ENCODE measurements at places on chromosomes 16 and 17. TPM values are rescaled to one million over a fixed set of nuclear protein-coding genes. Genes with fewer than 3 reads are reported as not detected.
A peak's percentile ranks its signal among the peaks of the same experiment; 100 is the strongest.

- no peak for DNase-seq
These were observed 541.9 kb upstream of the CDH11 start for GRCh38 chr16:65663774-65664173.

DNA sequence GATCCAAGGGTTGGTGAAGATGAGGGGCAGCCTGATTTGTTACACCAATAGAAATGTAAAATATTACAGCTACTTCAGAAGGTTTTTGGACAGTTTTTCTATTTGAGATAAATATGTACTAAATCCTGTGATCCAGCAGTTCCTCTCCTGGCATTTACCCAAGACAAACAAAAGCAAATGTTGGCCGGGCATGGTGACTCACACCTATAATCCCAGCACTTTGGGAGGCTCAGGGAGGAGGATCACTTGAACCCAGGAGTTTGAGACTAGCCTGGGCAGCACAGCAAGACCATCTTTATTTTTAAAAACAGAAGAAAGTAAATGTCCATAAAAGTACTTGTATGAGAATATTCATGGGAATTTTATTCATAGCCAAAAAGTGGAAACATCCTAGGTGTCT is 64.8 kb upstream of the MRC2 start:
- no peak for DNase-seq

SLC35G6 gene
- not detected for total RNA-seq

AIPL1 gene
- not detected for total RNA-seq

MT1G gene
- total RNA-seq: 46.8 TPM

DNA sequence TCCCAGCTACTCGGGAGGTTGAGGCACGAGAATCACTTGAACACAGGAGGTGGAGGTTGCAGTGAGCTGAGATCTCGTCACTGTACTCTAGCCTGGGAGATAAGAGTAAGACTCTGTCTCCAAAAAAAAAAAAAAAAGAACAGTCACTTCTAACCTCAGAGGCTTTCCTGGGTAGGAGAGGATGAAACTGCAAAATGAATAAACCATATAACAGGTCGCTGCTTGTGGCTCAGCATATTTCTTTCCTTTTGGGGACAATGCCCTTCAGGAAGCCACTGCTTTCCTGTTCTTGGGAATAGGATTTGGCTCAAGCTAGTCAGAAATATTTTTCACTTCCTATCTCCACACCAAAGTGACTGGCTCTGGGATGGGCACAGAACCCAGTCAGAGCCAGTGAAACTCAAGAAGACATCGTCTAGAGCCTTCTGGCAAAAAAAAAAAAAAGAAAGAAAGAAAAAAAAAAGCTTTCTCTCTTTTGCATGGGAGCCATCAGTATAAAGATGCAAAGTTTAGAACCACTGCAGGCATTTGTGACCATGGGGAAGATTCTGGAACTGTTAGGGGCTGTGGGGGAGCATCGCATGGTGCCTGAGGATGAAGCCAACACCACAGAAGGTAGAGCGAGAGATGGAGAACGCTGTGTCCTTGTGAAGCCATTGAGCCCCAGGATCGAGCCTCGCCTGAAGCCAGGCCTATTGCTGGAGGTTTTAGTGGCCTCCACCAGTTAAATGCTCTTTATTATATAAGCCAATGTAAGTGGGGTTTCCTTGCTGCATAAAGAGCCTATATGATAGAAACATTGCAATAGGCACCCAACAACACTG is 71.8 kb upstream of the MRTFB start:
- no peak for DNase-seq

FUS gene
- total RNA-seq: 621 TPM

GRCh38 chr16:8740775-8741355 is 56.6 kb downstream of the TMEM186 start:
- no peak for DNase-seq

GRCh38 chr17:57313097-57313835 is 56.9 kb downstream of the MSI2 start:
- DNase-seq: no peak

ADAM11 gene
- 0.71 TPM for total RNA-seq

DNA sequence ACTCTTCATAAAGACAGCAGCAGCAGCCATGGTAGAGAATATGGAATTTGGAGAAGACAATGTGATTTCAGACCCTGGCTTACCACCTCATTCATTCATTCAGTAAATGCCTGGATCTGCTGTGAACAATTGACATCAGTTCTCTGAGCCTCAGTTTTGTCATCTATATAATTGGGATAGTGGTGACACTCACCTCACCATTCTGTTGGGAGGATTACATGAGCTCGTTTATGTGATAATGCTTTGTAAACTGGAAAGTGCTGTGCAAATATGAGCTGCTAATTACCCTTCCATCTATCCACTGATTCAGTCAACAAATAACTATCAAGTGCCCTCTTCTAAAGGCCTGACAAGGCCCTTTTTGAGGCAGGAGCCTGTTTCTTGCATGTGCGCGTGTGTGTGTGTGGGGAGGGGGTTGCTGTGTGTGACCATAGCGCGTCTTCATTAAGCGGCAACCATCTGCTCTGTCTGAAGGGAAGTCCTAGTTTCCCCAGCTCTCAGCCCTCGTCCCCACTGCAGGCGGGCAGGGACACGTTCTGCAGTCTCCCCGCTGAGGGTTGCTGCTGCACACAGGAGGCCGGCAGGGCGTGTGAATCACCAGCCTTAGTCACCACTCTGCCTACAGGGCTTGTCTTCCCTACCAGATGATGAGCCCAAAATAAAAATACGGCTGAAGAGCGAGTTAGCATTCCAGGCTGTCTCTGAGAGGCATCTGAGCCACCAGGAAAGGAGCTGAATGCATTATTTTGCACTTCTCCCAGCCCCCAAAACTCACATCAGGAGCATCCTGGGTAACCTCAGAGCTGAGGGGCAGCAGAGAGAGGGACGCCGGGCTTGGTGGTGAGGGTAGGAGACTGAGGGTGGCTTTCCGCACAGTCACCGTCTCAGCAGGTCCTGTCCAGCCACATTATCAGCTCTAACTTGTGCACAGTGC is 19.9 kb downstream of the ARL4D start:
- no peak for DNase-seq

- DNase-seq: no peak
These were observed 32.8 kb downstream of the BEAN1 start for GRCh38 chr16:66459878-66460277.

DNA sequence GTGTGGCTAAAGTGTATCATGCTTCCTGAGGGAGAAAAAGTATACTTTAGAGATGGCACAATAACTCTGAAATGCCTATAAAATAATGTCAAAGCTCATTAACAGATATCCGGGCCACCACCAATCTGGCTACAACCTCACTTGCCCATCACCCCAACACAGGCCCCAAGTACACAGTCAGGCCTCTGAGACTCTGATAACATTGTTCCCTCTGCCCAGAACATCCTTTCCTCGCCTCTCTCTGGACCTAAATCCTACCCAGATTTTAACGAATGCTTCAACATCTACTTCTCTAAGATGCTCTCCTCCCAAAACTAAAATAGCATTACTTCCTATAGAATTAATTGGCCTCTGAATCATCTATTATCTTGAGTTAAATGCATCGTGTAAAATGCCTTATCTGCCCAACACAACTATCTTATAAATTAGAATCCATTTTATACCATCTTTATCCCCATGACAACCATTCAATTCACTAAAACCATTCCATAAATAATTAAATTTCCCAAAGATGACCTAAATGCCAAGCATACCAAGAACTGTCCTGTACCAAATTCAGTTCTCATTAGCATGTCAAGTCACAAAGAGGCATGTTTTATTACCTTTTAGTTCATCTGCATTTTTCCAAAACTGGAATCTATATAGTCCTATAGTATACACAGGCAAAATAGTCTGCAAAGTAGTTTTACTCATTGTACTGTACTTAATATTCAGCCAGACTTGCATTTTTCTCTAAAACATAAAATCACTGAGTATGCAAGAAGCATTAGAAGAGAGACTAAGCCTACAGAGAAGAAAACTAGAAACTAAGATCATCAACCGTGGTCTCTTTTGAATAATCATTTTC is 15.7 kb downstream of the HELZ start:
- DNase-seq: no peak

EXOSC6 gene
- 44.5 TPM for total RNA-seq

DNA sequence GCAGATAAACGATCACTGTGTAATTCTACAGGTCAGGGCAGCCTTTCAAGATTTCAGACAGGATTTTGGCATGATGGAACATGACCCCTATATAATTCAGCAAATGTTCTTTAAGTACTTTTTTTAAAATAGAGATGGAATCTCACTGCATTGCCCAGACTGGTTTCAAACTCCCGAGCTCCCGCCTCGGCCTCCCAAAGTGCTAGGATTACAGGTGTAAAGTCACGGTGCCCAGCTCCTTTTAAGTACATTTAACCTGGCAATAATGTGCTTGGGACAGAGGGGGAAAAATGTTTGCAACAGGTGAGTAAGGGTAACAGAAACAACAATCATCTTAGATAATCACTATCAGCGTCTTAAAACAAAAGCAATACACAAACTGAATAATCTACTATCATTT is 66.5 kb upstream of the PSMD7 start:
- DNase-seq: no peak

DNA sequence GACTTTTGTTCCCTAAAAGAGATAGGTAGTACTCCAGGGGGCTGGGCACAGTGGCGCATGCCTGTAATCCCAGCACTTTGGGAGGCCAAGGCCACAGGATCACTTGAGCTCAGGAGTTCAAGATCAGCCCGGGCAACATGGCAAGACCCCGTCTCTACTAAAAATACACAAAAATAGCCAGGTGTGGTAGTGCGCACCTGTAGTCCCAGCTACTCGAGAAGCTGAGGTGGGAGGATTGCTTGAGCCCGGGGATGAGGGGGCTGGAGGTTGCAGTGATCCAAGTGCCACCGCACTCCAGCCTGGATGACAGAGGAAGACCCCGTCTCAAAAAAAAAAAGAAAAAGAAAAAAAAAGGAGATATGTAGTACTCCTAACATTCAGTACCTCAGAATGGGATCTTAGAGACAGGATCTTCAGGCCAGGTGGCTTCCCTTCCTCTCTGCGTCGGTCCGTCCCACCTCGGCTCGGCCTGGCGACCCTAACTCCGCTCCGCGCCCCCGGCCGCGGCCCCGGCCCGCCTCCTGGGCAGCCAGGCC is 89.6 kb downstream of the CDC27 start:
- DNase-seq: peak; percentile 15

- DNase-seq: no peak
These were observed 192.8 kb upstream of the WSCD1 start for GRCh38 chr17:5877366-5877765.

- no peak for DNase-seq
These were observed 42.0 kb upstream of the TMC5 start for GRCh38 chr16:19375561-19376158.

SEZ6L2 gene
- total RNA-seq: 0.07 TPM

DNA sequence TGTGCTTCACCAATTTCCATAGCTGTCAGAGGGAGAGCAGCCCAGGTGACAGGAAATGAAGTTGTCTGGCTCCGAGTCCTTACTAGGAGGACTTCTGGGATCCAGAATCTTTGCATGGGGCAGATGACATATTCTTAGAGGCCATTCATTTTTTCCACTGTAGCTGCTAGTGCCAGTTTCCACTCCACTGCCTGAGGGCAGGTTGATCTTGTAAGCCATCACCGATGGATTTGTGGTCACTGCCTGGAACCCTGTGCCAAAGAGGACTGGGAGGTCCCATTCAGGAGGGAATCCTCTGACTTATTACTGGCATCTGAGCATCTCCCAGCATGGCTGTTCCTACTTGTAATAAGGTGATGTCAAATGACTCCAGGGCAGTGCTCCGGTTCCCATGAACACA is 144.1 kb upstream of the KCNJ18 start:
- no peak for DNase-seq

DNA sequence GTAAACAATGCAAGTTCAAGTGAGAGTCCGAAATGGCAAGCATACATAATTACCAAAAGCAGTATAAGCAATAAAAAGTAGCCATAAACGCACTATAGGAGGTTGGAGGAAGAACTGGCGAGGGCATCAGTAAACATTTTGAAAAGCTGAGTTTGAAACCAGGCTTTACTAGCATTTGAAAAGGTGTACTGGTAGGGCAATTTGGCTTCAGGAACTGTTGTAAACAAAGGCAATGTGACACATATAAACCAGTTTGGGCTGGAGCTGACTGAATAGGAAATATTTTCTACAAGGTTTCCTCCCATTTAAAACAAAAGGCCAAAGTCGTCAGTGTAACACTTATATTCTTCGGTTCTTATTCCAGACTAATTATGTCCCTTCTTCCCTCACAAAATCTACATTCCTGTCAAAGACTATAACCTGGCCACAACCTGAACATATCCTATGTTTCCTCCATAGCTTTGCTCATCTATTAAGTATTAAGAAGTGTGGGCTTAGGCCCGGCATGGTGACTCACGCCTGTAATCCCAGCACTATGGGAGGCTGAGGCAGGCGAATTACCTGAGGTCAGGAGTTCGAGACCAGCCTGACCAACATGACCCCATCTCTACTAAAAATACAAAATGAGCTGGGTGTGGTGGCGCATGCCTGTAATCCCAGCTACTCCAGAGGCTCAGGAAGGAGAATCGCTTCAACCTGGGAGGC is 7.8 kb downstream of the CBX1 start:
- no peak for DNase-seq

DNA sequence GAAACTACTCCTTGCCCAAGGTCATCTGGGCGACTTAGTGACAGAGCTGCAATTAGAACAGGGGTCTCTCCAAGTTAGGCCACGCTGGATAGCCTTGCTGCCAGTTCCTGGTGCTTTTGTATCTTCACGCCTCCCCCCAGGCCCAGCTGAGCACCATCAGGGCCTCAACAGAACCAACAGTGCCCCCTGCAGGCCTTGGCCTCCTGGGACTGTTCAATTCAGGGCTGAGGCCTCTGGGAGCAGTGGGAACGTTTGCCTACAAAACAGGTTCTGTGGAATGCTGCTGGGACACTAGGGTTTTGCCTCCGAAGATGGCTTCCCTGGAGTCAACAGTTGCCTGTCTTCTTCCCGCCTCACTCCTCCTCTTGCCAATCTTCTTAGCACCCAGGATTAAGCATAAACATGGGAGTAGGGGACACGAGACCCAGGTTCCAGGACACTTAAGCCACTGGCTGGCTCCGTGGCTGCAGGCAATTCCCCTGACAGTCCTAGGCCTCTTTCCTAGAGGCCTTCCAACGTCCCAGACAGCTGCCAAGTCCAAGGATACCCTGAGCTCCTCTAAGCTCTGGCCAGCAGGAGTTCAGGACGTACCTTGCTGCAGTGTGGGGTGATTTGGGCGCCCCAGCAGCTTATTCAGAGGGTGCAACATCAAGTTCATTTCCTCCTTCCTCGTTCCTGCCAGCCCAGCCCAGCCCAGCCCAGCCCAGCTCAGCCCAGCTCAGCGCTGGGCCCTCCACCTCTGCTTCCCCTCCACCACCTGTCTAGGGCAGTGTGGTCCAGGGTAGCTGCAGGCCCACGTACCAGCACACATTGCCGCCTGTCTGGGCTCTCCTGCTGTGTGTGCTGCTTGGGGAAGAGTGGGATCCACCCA is 246.6 kb upstream of the RPL38 start:
- DNase-seq: no peak

- no peak for DNase-seq
These were observed 15.0 kb downstream of the CUEDC1 start for GRCh38 chr17:57940231-57940630.

KCNJ16 gene
- total RNA-seq: not detected

HNF1B gene
- total RNA-seq: 0.73 TPM

GRCh38 chr16:54821731-54822130 is 108.9 kb upstream of the IRX5 start:
- DNase-seq: no peak

GRCh38 chr17:9247401-9247938 is 226.2 kb downstream of the NTN1 start:
- DNase-seq: no peak

GRCh38 chr16:19001788-19002187 is 18.1 kb downstream of the TMC7 start:
- DNase-seq: no peak
